Endothelial cell of umbilical vein (primary cell): ENCODE measurements at places on chromosomes 16 and 17.
A peak's percentile ranks its signal among the peaks of the same experiment; 100 is the strongest.

DNA sequence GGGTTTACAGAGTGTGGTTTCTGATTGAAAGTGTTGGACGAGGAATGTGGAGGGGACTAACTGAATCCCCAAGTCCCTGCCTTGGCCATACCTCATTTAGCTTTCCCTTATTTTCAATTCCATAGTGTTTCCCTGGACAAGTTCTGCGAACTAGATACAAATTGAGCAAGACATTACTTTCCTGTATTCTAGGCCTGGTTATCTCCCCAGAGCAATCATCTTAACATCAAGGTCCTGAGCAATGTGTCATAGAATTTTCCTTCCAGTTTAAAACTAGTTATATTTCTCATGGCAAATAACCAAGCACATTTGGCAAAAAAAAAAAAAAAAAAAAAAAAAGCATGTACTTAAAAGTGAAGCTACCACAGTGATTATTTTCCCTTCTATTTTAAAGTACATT lies 330.1 kb downstream of the CDH11 start:
- no peak for DNase-seq

DNA sequence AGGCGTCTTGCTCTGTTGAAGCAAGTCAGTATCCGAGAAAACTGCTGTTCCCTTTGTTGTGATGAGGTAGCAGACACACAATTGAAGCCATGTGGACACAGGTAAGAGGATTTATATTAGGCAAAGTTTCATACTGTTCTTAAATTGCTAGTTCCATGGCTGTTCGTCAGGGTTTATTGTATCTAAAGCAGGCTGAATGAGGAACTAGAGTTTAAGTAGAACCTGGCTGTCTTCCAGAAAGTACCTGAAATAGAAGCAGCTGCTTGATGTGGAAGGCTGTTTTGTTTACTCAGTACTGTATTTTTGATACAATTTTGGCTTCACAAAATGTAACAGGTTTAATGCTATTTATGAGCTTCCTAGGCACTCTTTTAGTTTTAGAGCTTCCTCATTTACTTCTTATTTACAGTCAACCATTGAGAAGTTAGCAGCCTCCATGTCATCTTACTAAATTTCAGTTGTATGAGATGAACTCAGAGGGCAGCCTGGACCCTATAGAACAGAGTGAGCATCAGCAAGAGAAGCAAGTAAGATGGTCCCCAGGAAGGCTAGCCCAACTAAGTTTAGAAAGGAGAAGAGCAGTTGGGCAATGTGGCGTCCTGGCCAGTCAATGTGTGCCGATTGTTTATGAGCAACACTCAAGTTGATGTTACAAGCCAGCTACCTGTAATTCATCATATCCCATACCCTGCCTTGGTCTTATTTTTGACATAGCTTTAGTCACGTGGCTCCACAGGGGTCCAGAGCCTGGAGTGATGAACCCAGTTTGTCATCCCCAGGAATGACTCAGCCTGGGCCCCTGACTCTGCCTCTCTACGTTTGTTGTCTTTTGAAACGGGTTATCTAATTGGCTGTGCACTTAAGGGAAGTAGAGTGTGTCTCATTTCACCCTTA lies 9.7 kb upstream of the ARL2BP start:
- peak; percentile 6 for DNase-seq

DNA sequence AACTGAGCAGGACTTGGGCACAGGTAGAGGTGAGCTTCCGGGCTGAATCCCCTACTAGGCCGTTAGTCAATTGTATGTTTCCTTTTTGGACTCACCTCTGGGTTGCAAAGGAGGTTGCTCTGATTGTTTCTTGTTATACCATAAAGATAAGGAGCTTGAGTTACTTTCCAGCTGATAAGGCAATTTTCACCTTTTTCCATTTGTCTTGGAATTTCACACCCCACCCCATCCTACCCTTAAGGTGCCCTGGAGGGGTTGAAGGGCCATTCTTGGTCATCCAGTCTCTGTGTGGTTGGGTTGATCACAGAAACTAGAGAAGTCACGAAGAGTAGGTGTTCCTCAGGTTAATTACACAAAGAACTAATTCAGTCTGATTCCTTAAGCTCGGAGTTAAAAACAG lies 162.2 kb downstream of the CDH13 start:
- no peak for DNase-seq

- no peak for DNase-seq
Measured at GRCh38 chr17:67281053-67281452, 36.1 kb upstream of the HELZ start.

DNA sequence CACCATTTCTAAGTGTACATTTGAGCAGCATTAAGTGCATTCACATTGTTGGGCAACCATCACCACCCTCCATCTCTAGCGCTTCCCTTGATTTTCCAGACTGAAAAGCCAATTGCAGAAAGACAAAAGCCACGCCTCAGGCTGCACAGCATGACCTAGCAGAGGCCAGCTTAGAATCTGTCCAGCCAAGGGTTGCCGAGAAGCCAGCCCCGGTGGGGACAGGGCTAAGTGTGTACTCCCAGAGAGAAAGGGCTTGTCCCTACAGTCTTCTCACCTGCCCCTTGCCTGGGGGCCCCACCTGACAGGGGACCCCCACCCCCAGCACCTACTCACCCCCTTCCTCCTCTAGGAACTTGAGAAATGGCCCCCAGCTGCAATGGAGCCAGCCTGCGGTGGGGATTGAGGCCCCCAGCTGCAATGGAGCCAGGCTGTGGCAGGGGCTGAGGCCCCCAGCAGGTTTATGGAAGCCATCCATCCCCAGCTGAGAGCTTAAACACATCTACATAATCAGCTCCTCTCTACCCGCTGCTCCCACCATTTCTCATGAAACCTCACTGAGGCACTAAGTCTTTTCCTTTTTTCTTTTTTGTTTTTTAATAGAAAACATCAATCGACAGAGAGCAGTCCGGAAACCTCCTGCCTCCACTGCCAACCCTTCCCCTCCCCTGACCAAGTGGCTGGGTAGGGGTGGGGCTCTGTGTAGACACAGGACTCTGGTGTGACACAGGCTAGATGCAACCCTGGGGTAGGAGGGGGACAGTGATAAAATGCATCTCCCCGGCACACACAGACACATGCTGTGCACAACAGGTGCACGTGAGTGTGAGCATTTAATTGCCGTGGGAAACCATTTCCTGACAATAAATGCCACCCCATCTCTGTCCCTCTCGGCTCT lies 77.9 kb downstream of the CCT6B start:
- no peak for DNase-seq
